ENCODE measurements at places on chromosomes 13 and 19.

DNA sequence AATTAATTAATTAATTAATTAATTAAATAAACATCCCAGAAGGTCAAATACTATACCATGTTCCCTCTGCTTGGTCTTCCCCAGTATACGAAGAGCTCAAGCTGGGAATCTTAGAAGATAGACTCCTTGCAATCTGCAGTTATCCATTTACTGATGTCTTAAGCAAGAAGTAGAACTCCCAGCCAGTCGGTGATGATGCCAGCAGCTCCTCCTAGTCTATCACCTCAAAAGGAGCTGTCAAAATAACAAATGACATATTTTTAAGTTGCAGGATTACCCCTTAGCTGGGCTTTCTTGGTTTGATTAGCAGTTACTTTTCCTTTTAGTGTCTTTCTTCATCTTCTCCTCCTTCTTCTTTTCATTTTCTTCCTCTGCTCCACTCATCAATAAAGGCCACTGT is 6.0 kb upstream of the ZNF507 start:
- DNase-seq = no peak

DNA sequence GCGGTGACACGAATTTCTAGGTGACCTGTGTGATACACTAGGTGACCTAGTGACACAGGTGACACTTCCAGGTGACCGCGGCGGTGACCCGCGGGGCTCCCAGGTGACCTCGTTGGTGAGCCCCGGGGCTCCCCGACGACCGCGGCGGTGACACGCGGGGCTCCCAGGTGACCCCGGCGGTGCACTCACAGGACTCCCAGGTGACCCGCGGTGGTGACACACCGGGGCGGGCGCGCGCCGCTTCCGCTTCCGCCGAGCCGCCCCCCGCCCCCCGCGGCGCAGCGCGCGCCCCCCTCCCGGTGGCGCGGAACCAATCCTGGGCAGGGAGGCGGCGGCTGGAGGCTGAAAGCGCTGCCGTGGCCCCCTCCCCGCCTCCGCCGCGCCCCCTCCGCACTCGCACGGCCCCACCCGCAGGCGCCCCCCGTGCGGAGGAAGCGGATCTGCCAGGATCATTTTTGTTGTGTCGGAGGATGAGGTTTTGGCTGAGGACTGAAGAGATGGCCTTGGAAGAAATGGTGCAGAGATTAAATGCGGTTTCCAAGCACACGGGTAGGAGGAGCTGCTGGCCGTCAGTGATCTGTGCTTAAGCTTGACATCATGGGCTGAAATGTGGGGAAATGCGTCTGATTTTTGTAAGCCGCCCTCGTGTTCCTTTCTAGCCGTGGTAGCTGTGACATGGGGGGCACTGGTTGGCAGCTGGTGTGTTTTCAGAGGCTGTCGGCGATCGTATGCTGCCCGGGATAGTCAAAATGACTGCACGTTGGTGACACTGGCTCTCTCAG is at the start of gene MCF2L:
Gene MCF2L (plus strand): TSS at position 305 of the 782 bp plus-strand sequence. CDS start 166 bp downstream, at position 471.
- DNase-seq = no peak

DNA sequence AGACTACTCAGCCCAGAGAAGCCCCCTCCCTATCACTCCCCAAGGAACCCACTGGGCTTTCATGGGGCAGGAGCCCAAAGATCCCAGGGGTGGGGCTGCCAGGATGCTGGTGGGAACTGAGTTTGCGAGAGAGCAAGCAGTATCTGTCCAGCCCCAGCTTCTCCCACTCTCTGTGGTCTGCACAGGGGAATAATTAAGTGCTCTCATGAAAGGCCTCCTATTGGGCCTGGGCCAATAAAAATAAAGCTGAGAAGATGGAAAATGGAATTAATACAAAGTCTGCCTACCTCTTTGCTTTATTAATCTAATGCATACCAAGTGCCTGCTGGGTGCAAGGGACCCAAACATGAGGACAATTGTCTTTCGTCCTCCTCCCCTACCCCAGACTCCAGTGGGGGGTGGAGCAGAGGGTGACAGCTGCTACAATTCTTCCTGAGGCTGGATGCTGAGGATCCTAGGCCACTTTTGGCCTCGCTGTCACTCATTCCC is 5.4 kb downstream of the DDX39A start:
- DNase-seq = no peak

GRCh38 chr19:52936151-52936953 is 13.1 kb upstream of the ZNF888 start:
- DNase-seq = no peak

DNA sequence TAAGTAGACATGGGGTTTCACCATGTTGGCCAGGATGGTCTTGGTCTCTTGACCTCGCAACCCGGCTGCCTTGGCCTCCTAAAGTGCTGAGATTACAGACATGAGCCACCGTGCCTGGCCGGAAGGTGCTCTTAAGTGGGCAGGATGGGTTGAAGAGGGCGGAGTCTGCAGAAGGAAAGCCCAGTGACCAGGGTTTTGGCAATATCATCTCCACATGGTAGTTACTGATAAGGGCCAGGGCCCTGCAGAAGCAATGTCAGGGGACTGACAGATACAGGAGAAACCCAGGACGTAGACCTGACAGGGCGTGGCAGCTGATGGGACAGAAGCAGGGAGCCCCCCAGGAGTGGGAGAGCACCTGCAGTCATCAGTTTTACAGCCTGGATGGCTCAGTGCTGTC is 45.7 kb upstream of the RNF113B start:
- no peak for DNase-seq

DNA sequence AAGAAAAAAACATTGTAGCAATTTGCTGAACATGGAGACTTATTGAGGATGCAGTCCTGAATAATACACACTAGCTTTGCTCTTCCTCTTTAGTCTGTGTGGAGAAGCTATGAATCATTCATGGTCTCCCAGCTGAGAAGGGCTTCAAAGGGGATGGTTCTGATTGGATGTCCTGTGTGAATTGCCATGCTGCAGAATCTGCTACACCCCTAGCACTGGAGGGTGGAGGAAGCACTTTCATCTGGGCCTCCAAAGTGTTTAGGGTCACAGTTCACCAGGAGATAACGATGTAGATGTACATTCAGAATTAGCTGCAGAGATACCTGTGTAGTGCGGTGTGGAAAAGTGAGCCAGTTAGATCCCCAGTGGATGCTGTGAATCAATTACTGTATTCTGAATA is 321.1 kb upstream of the EDNRB start:
- DNase-seq = no peak

- DNase-seq = peak; percentile 98
Observed at GRCh38 chr13:106567474-106568298, at the start of gene ARGLU1. Gene ARGLU1, minus strand, starts transcription at chr13:106568137. Its CDS starts 218 bp downstream, at chr13:106567919.

DNA sequence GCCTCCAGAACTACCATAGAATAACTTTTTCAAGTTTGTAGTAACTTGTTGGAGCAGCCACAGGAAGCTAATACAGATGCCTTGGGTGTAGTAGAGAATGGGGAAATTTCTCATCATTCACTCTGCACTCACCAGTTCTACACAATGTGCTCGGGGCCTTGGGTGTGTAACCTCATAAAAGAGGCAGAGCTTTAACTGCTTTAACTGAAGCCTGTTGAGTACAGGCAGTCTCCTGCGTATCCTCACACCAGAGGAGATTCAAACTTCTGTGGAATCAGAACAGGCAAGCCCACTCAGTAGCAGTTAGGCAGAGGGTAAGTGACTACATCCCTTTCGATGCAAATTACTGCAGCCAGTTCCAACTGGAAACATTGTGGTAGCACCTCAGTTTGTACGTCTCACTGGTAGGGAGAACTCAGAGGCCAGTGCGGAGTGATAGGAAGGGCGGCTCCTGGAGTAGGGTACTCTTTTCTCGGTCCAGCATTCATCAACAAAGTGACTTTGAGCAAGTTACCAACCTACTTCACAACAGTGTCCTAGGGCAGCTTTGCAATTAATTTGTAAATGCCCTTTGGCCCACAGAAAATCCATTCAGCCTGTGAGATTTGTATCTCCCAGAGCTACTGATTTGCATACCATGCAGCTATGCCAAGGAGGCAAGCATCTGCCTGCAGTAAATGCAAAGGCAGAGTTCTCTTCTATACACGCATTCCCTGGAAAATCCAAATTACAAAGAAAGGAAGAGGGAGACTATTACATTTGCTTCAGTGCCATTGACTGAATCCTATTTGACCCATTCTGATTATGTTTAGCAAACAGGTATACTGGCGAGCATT is 904.3 kb downstream of the DIAPH3 start:
- DNase-seq = no peak

DNA sequence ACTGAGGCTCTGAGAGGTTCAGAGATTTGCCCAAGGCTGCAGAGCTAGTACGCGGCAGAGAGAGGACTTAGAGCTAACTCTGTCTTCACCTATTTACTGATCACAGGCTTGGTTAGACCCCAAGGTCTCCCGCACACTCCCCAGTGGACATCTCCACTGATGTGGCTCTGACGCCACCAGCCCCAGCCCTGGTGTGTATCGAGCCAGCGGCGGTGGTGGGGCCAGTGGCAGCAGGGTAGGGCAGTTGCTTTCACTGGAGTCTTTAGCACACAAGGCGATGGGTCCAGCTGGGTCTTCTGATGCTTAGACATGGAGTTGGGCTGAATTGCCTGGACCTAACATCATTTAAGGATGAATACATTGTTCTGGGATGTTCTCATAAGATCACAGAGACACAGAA is 85.4 kb downstream of the ANKRD10 start:
- DNase-seq = no peak

- DNase-seq = peak; percentile 93
Observed at GRCh38 chr19:18385675-18386542, at the start of gene GDF15. Gene GDF15, plus strand, starts transcription at chr19:18386158. Its CDS starts 32 bp downstream, at chr19:18386190.

- DNase-seq = no peak
Observed at GRCh38 chr13:87661471-87661870, 9.7 kb upstream of the SLITRK5 start.

GRCh38 chr19:8168537-8168936 is 19.1 kb upstream of the FBN3 start:
- DNase-seq = no peak

- no peak for DNase-seq
Observed at GRCh38 chr19:39046037-39046821, 13.9 kb upstream of the FBXO27 start.

GRCh38 chr13:75850916-75851315 is 214.8 kb downstream of the LMO7 start:
- DNase-seq = no peak

DNA sequence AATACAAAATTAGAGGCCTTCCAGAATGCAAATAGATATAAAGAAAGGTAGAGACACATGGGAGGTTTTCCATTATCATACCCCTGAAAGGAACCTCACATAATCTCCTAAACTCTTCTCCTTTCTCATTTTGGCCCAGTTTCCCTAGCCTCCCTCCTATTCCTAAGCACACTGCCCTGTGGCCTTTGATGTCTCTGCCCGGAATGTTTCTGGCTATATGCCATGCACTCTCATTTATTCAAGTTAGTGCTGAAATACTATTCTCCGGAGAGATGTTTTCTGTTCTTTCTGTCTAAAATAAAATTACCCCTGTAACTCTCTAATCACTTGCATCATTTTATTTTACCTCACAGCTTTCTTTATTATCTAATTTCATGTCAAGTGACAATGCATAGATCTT is 1287.7 kb downstream of the SLITRK5 start:
- DNase-seq = no peak

GRCh38 chr13:20219577-20219976 is 12.5 kb downstream of the GJB6 start:
- no peak for DNase-seq

- DNase-seq = no peak
Observed at GRCh38 chr19:33089010-33089409, 8.0 kb downstream of the GPATCH1 start.

- DNase-seq = no peak
Observed at GRCh38 chr19:41795031-41795461, 1.3 kb upstream of the CEACAM3 start.

- DNase-seq = no peak
Observed at GRCh38 chr13:47121092-47121763, 224.4 kb upstream of the HTR2A start.

DNA sequence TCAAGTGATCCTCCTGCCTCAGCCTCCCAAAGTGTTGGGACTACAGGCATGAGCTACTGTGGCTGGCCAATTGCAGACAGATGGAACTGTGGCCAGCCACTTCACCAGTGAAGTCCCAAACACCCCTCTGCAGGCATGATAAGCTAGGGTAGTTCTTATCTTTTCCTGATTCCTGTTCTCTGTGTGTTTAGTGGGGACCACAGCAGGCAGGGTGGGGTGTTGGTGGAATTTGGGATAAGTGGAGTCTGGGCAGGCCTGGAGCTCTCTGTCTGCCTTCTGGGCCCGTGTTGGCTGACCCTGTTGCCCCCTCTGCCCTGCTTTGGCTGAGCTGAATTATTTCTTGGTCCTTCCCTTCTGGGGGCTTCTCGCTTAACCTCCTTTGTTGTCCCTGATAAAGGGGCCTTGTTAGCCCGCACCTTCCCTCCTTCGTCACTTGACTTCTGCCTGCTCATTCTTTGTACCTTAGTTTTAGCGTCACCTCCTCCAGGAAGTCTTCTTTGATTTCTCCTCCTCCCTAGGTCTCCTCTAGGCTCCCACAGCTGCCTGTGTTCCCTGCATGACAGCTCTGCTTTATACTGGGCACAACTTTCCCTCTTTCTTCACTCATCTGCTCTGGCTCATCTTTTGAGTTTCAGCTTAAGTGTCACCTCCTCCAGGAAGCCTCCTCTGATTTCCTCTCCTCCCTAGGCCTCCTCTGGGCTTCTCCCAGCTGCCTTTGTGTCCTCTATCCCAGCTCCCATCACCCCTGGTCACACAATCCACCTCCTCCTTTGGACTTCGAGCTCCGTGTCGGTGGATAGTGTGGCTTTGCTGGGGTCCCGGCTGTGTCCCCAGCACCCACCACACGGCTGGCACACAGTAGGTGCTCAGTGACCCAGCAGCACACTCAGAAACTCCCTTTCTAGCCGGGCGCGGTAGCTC is 1.7 kb upstream of the NCLN start:
- no peak for DNase-seq

Data from lower leg skin (tissue), 4 donors.